ENCODE measurements at places on chromosomes 7 and 10.

GRCh38 chr7:49563693-49564378 is 209.6 kb upstream of the VWC2 start:
- DNase-seq, result no peak

- no peak for DNase-seq
These were observed 102.1 kb downstream of the AUTS2 start for GRCh38 chr7:69700331-69700730.

GRCh38 chr10:102642736-102643335 is 1.4 kb upstream of the TRIM8 start:
- DNase-seq, result no peak

DNA sequence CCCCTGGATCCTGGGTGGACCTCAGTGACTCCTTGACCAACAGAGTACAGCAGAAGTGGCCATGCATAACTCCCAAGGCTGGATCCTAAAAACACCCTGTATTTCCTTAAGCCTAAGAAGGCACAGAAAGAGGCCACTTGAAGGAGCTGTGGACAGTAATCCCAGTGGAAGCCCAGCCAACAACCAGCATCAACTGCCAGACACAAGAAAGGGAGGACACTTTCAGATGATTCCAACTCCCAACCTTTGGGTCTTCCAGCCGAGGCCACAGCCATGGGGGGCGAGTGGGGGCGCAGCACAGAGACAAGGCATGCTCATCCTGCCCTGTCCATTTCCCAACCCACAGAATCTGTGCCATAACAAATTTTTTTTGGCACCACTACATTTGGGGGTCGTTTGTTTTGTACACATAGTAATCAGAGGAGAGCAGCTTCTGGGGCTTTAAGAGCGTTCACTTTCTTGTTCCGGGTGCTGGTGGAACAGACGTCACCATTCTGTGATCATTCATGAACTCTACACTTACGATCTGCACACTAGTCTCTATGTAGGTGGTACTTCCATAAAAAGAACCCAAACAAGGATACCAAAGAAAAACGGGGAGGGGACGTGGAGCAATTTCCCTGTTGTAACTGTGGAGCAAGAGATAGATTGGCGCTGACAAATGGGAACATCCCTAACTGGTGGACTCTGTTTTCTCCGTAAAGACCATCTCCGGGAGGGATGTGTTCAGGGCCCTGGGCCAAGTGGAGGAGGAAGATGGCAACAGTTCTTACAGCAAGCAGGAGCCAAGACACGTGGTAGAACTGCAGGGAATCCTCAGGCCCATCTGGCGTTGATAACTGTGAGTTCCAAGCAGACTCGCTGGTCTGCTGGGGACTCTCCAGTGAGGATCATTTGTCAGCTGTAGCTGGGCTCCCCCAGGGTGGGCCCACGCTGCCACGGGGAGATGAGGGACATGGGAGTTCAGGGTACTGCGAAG is 6.0 kb upstream of the SLC29A3 start:
- DNase-seq, result no peak

- no peak for DNase-seq
These were observed 684 bp upstream of the ATXN7L1 start for GRCh38 chr7:105876964-105877601.

DNA sequence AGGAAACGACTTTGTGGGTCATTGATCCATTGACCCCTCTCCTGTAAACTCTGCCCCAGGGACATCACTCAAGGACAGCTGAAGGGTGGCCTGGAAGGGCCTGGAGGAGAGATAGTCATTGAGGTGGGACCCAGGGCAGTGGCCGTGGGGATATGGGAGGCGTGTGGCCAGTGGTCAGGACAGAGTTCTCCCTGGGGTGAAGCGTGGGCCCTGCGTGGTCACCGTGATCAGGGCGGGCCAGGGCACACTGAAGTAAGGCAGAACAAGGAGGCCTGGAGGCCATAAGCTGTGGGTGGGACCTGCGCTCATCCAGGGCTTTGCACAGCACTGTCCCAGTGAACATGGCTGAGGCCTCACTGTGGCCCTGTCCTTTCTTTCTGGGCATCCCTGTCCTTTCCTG is 177.9 kb downstream of the ZNF248 start:
- no peak for DNase-seq

GRCh38 chr10:132326925-132327324 is 5.1 kb upstream of the LRRC27 start:
- no peak for DNase-seq

GRCh38 chr7:101818287-101819071 is 1.1 kb downstream of the CUX1 start:
- DNase-seq, result no peak

DNA sequence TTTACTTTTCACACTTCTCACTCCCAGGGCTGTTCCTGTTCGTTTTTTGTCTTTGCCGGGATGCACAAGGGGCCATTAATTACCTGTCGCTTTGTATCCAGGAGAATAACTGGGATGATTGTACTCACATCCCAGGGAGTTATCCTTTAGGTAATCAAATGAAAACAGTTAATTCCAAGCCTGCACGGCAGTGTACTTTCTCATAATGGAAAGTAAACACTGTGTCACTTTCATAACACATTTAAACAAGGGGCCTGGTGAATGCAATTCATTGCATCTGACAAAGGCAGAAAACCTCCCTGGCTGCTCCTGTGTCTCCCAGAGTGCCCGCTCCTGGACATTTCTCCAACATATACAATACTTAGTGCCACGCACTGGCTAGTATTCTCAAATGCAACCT is 138.7 kb upstream of the CELF2 start:
- no peak for DNase-seq

DNA sequence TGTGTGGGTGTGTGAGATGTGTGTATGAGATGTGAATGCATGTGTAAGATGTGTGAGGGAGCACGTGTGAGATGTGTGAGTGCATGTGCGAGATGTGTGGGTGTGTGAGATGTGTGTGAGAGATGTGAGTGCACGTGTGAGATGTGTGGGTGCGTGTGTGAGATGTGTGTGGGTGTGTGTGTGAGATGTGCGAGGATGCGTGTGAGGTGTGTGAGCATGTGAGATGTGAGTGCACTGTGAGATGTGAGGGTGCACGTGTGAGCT is 31.0 kb downstream of the PPIF start:
- no peak for DNase-seq

- no peak for DNase-seq
These were observed 286.4 kb upstream of the ADARB2 start for GRCh38 chr10:2023687-2024086.

DNA sequence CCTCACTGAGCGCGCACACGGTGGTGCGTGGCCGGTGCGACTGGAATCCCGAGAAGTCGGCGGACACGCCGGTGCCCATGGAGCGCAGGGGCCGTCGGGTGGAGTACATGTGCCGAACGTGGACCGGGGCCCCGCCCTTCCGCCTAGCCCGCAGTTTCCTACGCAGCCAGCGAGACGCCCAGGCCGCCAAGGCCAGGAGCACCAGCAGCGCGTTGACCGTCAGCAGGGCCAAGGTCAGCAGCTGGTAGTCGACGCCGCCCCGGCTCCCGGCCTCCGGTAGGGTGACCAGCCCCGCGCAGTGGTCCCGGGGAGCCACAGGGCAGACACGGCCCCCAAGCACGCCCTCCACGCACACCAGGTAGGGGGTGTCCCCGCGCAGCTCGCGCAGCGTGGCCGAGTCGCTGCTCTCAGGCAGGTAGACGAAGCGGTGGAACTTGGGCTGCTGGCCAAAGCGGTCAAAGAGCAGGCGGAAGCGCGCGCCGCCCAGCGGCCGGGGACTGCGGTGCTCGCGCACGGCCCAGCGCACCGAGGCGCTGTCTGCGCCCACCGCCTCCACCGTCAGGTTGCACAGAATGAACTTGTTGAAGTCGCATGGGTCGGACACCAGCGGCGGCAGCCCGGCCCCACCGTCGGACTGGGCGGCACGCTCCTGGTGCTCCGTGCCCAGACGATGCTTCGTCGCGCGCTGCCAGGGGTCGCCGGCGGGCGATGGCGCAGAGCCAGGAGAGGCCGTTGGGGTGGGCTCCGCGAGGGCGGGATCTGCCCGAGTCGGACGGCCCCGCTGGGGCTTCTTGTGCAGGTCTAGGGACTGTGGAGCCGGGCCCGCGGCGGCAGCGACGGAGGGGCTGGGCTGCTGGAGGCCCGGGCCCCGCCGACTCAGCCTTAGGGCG is 2.2 kb downstream of the TRIL start:
- DNase-seq, result peak; percentile 39

- no peak for DNase-seq
These were observed 3.6 kb downstream of the ADCK2 start for GRCh38 chr7:140676306-140676705.

- DNase-seq, result no peak
These were observed 45.5 kb upstream of the CYTH3 start for GRCh38 chr7:6317797-6318438.

GRCh38 chr10:127456122-127456521 is 93.0 kb upstream of the NPS start:
- DNase-seq, result no peak

DNA sequence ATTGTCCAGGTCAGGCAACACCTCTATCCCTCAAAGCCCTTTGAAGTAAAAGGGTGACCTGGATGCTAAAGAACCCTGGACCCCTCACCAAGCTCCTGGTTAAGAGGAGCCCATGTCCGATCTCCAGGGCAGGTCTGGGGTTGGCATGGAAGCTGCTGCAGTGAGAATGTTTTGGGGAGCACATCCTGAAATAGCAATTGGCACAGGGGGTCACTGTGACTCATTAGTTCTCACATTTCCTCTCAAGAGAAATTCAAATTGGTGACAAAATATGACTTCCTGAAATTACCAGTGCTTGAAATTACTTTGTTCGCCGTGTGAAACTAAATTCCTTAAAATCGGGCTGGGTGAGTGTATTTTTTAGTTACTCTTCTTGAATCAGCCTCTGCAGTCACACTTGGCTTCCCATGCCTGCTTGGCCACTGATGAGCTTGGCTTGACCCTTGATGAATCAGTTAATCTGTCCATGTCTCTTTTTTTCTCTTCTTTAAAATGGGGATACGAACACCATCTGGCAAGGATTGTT is 18.8 kb upstream of the ARHGAP22 start:
- no peak for DNase-seq
